GM19239 (cell line): ENCODE measurements at places on chromosomes 11 and 22.

DNA sequence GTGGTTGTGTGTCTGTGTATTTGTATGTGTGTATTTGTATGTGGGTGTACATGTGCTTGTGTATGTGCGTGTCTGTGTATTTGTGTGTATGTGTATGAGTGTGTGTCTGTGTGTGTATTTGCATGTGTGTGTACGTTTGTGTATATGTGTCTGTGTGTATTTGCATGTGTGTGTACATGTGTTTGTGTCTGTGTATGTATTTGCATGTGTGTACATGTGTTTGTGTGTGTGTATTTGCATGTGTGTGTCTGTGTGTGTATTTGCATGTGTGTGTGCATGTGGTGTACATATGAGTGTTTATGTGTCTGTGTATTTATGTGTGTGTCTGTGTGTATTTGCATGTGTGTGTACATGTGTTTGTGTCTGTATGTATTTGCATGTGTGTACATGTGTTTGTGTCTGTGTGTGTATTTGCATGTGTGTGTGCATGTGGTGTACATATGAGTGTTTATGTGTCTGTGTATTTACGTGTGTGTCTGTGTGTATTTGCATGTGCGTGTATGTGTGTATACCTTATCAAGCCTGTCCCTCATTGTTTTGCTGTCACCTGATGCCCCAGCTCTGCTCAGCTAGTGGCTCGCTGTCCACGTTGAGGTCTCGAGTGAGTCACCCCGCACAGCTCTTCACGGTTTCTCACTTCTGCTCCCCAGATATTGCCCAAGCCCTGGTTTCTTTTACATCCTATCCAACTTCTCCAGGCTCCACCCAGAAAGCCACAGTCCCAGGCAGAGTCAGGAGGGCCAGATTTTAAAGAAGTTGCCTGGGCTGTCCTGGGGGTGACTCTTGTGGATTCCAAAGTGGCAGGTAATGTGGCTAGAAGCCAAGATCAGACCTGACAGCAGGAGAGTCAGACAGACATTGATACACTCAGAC lies 15.2 kb downstream of the MB start:
- no peak for DNase-seq

DNA sequence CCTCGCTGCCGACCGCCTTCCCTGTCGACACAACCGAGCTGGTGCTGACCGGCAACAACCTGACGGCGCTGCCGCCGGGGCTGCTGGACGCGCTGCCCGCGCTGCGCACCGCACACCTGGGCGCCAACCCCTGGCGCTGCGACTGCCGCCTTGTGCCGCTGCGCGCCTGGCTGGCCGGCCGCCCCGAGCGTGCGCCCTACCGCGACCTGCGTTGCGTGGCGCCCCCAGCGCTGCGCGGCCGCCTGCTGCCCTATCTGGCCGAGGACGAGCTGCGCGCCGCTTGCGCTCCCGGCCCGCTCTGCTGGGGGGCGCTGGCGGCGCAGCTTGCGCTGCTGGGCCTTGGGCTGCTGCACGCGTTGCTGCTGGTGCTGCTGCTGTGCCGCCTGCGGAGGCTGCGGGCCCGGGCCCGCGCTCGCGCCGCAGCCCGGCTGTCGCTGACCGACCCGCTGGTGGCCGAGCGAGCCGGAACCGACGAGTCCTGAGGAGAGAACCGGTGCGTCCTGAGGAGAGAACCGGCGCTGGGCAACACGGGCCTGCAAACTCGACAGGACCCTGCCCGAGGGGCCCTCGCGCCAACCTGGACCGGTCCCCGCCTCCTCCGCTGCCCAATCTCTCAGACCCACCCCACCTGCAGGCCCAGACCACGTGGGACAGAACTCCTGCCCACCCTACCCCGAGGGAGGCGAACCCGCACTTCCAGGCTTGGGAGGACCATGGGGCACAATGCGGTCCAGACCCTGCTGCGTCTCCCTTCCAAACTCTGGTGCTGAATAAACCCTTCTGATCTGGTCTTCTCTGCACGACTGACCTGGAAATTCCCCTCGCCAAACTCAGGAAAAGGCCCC lies 866 bp downstream of the GP1BB start:
- no peak for DNase-seq

DNA sequence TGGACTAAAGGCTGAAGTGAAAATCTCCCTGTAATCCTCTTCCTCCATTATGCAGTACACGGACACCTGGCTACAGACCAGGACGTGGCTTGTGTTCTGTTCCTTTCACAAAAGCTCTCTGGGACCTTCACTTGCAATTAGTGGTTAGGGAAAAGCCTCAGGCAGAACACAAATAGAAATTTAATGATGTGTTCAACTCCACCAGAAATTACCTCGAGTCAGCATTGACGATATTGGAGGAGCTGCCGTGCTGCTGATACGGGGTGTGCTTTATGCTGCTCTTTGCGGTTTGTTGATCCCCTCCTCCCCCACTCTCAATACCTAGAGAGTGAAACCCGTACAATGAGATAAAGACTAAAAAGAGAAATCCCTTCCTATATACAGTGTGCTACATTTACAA lies 48.9 kb downstream of the POLD3 start:
- no peak for DNase-seq

GRCh38 chr11:10893714-10894151 lies 35.9 kb upstream of the ZBED5 start:
- DNase-seq: no peak

- no peak for DNase-seq
Measured at GRCh38 chr22:49087716-49088601, 739.7 kb downstream of the BRD1 start.

GRCh38 chr11:75627906-75628668 lies 40.8 kb downstream of the MAP6 start:
- DNase-seq: no peak

DNA sequence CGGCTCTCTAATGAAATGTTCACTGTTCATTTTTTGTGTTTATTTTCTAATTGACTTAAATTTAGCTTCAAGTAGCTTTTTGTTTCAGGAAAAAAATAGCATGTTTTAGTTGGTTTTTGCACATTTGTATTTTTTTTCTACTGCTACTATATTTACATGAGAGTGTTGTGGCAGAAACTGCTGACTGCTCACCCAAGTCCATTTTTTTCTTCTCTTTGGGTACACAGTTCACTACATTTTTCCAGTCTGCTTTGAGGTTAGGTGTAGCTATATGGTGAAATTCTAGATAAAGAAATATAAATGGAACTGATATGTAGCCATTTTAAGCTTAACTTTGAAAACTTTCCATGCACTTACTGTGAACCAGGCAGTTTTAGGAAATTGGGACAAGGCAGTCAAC lies 216.7 kb upstream of the C11orf87 start:
- DNase-seq: no peak

- no peak for DNase-seq
Measured at GRCh38 chr22:18035751-18036150, 11.4 kb upstream of the MICAL3 start.

- no peak for DNase-seq
Measured at GRCh38 chr11:111097191-111097590, 148.3 kb upstream of the POU2AF2 start.

DNA sequence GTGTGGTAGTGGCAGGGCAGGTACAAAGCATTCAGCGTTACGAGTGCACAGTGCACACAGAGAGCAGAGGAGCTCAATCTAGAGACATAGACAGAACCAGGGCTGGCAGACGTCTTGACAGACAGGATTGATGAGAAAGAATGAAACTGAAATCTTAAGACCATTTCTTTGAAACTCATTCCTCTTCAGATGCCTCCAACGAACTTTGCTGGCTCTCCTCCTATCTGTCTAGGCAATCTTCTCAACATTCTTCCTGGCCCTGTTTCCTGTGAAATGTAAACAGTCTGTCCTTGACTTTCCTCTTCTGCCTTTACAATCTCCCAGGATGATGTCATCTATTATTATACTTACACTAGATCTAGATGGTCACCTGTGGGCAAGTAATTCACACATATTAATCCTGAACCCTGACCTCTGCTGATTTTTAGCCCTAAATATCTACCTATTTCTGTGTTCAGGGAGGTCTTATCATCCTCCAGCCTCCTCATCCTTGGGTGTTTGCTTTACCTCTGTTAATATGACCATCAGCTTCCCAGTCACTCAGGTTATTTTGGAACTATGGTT lies 119.5 kb downstream of the ENTHD1 start:
- peak; percentile 36 for DNase-seq

- no peak for DNase-seq
Measured at GRCh38 chr11:83157594-83158356, 844 bp downstream of the PCF11 start.

DNA sequence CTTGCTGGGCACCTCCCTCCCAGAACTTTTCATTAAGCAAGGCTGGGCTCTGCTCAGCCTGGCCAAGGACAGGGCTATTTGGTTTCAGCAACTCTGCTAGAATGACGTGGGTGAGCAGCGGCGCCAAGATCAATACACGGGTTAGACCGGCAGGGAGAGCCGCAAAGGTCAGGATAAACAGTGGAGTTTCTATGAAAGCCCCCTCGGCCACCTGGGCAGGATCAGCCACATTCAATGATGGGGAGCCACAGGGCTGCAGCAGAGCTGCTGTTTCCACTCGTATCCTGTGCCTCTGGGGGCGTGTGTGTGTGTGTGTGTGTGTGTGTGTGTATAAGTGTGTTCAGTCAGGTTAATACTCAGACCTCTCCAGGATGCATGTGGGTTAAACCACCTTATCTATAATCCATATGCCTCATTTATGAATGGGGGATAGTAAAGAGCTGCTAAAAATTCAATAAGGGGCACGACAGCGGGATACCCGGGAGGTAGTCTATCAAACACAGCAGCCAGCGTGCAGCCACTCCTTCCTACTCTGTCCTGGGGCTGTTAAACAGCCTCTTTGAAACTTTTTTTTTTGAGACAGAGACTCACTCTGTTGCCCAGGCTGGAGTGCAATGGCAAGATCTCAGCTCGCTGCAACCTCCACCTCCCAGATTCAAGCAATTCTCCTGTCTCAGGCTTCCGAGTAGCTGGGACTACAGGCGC lies 34.8 kb downstream of the MYH9 start:
- no peak for DNase-seq

- no peak for DNase-seq
Measured at GRCh38 chr22:36753120-36753802, 22.7 kb downstream of the IFT27 start.

DNA sequence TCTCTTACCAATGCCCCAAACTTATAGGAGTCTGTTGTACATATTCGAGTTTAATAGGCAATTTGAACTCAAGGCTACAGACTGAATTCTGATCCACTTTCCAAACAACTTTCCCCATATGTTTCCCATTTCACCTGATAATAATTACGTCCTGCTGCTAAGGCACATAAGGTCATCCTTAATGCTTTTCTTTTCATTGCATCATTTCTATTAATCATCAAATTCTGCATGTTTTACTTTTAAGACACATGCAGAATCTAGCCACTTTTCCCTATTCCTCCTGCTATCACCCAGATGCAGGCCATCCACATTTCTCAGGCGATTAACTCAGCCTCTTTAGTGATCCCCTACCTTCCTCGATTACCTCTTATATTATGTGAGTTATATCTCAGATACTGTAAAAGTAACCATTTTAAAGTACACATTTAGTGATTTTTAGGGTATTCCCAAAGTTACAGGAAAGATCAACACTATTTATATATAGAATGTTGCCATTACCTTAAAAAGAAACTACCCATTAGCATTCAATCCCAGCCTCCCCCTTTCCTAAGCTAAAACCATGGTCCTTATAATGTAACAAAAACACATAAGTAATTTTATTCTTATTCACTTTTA lies 14.9 kb downstream of the XKR3 start:
- no peak for DNase-seq

- DNase-seq: no peak
Measured at GRCh38 chr11:57434640-57435546, 8.0 kb upstream of the SLC43A3 start.

GRCh38 chr11:79471071-79471844 lies 30.4 kb upstream of the TENM4 start:
- DNase-seq: no peak

DNA sequence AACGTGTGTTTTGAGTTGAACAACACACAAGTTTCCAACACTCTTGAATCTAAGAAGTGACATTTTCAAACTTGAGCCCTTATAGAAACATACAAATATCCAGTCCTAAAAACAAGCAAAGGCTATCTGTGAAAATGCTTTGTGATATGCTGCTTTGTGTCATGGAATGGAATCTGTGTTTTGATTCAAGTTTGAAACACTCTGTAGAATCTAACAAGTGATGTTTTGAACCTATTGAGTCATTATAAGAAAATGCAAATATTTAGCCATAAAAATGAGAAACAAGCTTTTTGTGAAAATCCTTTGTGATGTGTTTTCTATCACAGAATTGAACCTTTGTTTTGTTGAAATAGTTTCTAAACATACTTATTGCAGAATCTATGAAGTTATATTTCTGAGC lies 105.7 kb upstream of the VPREB1 start:
- DNase-seq: no peak

GRCh38 chr11:18775492-18776292 lies 15.9 kb downstream of the PTPN5 start:
- peak; percentile 58 for DNase-seq

- no peak for DNase-seq
Measured at GRCh38 chr11:17861036-17861755, 126.6 kb downstream of the KCNC1 start.

GRCh38 chr11:7170431-7170830 lies 81.3 kb upstream of the SYT9 start:
- no peak for DNase-seq

- DNase-seq: no peak
Measured at GRCh38 chr11:42972741-42973140, 339.1 kb upstream of the API5 start.

DNA sequence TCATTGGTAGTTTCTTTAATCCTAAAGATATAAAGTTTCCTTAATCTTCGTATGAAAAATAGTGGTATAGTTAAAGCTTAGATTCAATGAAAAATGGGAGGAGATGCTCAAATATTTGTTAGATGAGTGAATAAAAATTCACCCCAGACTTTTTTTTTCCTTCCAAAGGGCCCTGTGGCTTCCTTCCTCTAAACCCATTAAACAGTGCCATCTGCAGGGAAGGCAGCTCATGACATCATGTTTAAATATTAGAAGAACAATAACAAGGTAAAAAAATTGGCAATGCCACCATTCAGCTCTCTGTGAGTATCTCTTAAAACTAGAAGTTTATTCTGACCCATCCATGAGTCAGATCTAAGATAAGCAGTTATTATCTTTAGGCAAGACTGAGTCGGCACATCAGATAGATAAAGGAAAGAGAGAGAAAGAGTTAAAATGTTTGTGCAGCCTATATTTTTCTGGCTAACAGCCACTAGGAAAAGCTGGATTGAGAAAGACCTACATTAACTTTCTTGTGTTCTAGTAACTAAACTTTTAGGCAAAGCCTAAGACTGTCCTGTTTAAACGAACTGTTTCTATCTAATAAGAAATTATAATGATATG lies 19.1 kb upstream of the OOSP1 start:
- no peak for DNase-seq

- no peak for DNase-seq
Measured at GRCh38 chr11:17496406-17496805, 19.8 kb upstream of the ABCC8 start.

DNA sequence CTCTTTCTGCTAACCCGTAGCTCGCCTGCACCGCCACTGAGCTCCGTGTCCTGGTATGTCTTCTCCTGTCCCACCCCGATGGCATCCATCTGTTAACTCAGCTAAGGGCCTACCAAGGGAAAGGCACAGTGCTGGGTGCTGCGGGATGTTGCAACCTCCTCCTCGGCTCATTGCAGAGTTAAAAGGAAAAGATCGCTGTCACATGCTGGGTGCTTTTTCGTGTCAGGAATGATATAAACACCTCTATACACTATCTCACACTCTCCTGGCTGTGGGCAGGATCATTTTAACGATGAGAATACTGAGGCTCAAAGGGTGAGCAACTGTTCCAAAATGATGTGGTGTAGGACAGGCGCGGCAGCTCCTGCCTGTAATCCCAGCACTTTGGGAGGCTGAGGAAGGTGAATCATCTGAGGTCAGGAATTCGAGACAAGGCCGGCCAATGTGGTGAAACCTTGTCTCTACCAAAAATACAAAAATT lies 10.1 kb downstream of the TXN2 start:
- DNase-seq: no peak
